ENCODE measurements at places on chromosomes 5 and 9. TPM values are rescaled to one million over a fixed set of nuclear protein-coding genes. Genes with fewer than 3 reads are reported as not detected.

Gene IL3
- total RNA-seq: not detected

Gene TEX53
- not detected for total RNA-seq

Gene CCT5
- total RNA-seq: 464 TPM

Gene BARHL1
- total RNA-seq: not detected

Gene IRX2
- total RNA-seq: 0.33 TPM

Gene TAS2R1
- total RNA-seq: not detected

Gene TXNDC8
- total RNA-seq: not detected

Gene SLC36A2
- total RNA-seq: not detected

Gene PDCD1LG2
- 0.89 TPM for total RNA-seq

Gene BNC2
- 18.1 TPM for total RNA-seq

Gene PCDHGA7
- 4.1 TPM for total RNA-seq

Gene ORM1
- not detected for total RNA-seq

Gene SLC25A2
- total RNA-seq: not detected

Gene GRIA1
- total RNA-seq: not detected

Gene CARTPT
- total RNA-seq: not detected

Gene FOXD4L4
- total RNA-seq: not detected

Gene SLIT3
- total RNA-seq: 52.4 TPM

Gene QRFP
- not detected for total RNA-seq

Gene KCNN2
- not detected for total RNA-seq

Gene SPATA6L
- total RNA-seq: 2.1 TPM

Gene HTR4
- not detected for total RNA-seq

Gene AK1
- total RNA-seq: 40.1 TPM

Gene MARCOL
- not detected for total RNA-seq

Gene THBS4
- 0.33 TPM for total RNA-seq

Gene LRRC14B
- total RNA-seq: not detected

Gene SGCD
- total RNA-seq: 0.76 TPM

Data from mesangial cell (primary cell).